Peyer's patch (tissue), 4 donors: ENCODE measurements at places on chromosomes 1 and 21.
A peak's percentile ranks its signal among the peaks of the same experiment; 100 is the strongest.

- no peaks in the 10 kb centered on the region for H3K36me3 ChIP-seq
- no peaks in the 10 kb centered on the region for H3K27me3 ChIP-seq
- H3K27ac ChIP-seq = peak overlapping the region; percentile 100
- peak overlapping the region; percentile 100 for H3K4me3 ChIP-seq
Observed at GRCh38 chr1:22053861-22054770, 1.6 kb downstream of the CDC42 start.

DNA sequence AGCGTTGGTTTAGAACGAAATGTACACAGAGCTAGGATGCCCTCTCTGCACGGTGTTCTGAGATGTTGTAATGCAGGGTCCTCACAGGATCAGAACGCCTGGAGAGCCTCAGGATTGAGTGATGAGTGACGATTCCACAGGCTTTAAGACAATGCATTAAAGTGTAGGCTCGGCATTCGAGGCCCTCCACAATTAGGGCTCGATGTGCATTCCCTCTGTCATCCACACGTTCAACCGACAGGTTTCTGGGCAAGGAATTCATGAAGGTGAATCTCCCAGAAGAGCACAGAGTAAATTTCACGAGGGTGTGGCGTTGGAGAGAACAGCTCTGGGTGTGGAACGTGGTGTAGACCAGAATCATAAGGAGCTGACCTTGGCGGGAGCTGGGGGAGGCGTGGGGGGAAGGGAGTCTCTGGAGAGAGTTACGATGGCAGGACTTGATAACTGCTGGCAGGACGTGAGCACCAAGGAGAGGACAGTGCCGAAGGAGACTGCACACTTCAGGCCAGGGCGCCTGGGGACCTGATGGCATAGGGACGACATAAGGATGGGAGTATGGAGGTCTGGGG is 51.0 kb upstream of the EFHD2 start:
- no peaks in the 10 kb centered on the region for H3K36me3 ChIP-seq
- no peak overlapping the region for H3K4me3 ChIP-seq
- H3K4me1 ChIP-seq = no peaks in the 10 kb centered on the region
- H3K27ac ChIP-seq = no peak overlapping the region
- no peak for DNase-seq

- no peaks in the 10 kb centered on the region for H3K27me3 ChIP-seq
- no peaks in the 10 kb centered on the region for H3K4me1 ChIP-seq
- H3K4me3 ChIP-seq = no peak overlapping the region
Observed at GRCh38 chr21:15567191-15567590, 162.6 kb upstream of the USP25 start.

DNA sequence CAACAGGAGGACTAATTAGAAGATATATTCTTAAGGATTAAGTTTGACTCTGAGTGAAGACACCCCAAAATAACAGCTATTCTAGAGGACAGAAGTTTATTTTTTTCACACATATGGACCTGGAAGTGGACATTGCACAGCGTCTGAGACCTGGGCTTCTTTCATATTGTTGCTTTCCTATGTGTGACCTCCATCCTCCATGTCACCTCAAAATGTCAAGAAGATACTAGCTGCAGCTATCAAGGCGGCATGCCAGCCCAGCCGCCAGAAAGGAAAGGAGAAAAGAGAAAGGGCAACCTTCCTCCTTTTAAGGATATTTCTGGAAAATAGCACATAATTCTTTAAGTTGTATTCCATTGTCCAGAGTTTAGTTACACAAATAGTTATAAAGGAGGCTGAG is 220.4 kb downstream of the PATJ start:
- no peak overlapping the region for H3K27ac ChIP-seq
- DNase-seq = no peak
- no peaks in the 10 kb centered on the region for H3K36me3 ChIP-seq

DNA sequence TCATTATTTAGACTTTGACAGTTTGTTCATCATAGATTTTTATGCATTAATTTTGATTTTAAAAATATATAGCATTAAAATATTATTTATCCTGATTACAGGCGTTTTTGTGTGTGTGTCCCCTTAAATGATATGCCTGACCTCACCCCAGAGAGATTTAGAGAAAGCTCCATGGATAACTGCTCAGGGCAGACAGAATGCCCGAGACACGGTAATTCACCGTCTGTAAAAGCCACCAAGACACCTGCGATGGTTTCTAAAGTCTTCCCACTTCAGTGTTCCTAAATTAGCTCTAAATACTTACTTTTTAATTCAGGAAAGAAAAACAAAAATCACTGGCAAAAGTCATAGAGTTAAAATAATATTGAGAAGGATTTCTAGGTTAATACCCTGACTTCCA is 350.6 kb upstream of the RUNX1 start:
- no peak overlapping the region for H3K27ac ChIP-seq
- H3K4me1 ChIP-seq = no peaks in the 10 kb centered on the region

GRCh38 chr1:109517337-109517736 is 7.8 kb upstream of the AMIGO1 start:
- H3K27ac ChIP-seq = peak overlapping the region; percentile 13
- no peak for DNase-seq
- no peaks in the 10 kb centered on the region for H3K36me3 ChIP-seq
- no peak overlapping the region for H3K4me3 ChIP-seq

- H3K27me3 ChIP-seq = no peaks in the 10 kb centered on the region
- H3K4me3 ChIP-seq = no peak overlapping the region
- H3K36me3 ChIP-seq = no peaks in the 10 kb centered on the region
- no peaks in the 10 kb centered on the region for H3K4me1 ChIP-seq
- H3K27ac ChIP-seq = no peak overlapping the region
- DNase-seq = peak; percentile 67
Observed at GRCh38 chr1:157490467-157491165, 61.7 kb downstream of the FCRL5 start.

- DNase-seq = no peak
- no peaks in the 10 kb centered on the region for H3K27me3 ChIP-seq
- no peak overlapping the region for H3K4me3 ChIP-seq
Observed at GRCh38 chr1:222950892-222951291, 136.1 kb downstream of the DISP1 start.

DNA sequence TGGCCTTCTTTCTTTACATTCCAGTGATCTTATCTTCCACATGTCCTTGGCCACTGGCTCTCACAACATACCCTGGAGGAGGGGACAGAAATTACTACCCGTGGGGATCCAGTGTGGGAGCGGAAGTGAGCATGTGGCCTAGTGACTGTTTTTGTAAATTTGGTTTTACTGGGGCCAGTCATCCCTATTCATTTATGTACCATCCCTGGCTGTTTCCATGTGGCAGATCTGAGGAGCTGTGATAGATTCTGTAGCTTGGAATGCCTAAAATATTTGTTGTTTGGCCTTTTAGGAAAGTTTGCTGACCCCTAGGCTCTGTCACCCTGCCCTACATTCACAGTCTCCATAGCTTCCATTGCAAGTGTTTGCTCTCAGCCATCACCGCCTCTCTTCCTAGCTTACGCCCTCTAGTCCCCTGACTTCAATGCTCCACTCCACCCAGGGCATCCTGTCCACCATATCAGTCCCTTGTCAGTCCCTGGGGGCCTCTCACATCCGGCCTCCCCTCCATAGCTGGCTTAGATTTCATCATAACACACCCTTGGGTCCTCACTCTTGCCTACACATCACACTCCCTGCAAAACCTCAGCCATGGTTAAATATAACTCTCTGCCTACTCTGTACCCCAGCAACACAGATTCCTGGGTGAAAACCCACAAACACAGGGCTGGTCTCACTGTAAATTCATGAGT is 25.8 kb downstream of the DHCR24 start:
- no peaks in the 10 kb centered on the region for H3K27me3 ChIP-seq
- no peak overlapping the region for H3K4me3 ChIP-seq
- peaks cover 48% of the 10 kb centered on the region for H3K36me3 ChIP-seq
- no peaks in the 10 kb centered on the region for H3K4me1 ChIP-seq
- no peak overlapping the region for H3K27ac ChIP-seq

GRCh38 chr1:230972855-230973271 is 5.8 kb downstream of the TTC13 start:
- H3K36me3 ChIP-seq = no peaks in the 10 kb centered on the region
- H3K27me3 ChIP-seq = no peaks in the 10 kb centered on the region
- DNase-seq = peak; percentile 58
- H3K4me3 ChIP-seq = no peak overlapping the region

GRCh38 chr1:39098546-39099250 is 72.5 kb downstream of the NDUFS5 start:
- H3K4me3 ChIP-seq = no peak overlapping the region
- H3K27me3 ChIP-seq = no peaks in the 10 kb centered on the region
- no peaks in the 10 kb centered on the region for H3K4me1 ChIP-seq
- H3K36me3 ChIP-seq = no peaks in the 10 kb centered on the region

GRCh38 chr1:182845379-182845778 is 6.2 kb downstream of the DHX9 start:
- H3K4me3 ChIP-seq = no peak overlapping the region
- peaks cover 17% of the 10 kb centered on the region for H3K4me1 ChIP-seq
- DNase-seq = no peak
- H3K27me3 ChIP-seq = no peaks in the 10 kb centered on the region

DNA sequence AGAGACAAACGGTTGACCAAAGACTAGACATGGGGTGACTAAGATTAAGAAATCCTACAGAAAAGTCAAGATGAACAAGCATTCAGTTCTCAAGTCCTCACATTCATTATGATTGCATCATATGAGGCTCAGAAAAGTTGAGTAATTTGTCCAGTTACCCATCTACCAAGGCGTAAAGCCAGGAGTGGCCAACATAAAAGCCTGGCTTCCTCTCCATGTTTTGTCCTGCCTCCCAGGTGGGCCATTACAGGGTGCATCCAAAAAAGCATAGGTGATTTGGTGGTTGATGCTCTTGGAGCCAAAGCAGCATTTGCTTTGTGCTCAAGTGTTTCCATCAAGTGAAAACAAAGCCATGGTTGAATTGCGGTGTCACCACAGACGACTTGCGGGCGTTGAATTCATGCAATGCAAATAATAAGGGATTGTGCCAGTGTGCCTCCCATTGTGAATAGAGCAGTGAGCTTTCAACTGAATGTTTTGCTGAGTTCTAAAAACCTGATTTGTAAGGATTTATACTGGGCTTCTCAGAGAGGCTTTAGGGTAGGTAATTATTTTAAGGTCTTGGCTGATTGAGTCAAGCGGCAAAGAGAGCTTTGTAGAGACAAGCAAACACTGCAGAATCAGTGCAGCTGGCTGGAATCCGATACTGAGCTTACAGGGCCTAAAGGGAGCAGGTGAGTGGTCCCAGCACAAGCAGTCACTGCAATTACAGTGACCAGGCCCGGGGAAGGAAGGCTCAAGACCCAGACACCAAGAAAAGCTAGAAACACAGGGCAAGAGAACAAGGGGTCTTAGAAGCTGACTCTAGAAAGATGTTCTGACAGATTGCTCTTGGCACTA is 54.1 kb downstream of the KCNJ15 start:
- H3K36me3 ChIP-seq = no peaks in the 10 kb centered on the region
- no peaks in the 10 kb centered on the region for H3K4me1 ChIP-seq

GRCh38 chr1:25117233-25117823 is 115.0 kb downstream of the SYF2 start:
- peak; percentile 71 for DNase-seq
- no peaks in the 10 kb centered on the region for H3K27me3 ChIP-seq
- no peak overlapping the region for H3K27ac ChIP-seq

DNA sequence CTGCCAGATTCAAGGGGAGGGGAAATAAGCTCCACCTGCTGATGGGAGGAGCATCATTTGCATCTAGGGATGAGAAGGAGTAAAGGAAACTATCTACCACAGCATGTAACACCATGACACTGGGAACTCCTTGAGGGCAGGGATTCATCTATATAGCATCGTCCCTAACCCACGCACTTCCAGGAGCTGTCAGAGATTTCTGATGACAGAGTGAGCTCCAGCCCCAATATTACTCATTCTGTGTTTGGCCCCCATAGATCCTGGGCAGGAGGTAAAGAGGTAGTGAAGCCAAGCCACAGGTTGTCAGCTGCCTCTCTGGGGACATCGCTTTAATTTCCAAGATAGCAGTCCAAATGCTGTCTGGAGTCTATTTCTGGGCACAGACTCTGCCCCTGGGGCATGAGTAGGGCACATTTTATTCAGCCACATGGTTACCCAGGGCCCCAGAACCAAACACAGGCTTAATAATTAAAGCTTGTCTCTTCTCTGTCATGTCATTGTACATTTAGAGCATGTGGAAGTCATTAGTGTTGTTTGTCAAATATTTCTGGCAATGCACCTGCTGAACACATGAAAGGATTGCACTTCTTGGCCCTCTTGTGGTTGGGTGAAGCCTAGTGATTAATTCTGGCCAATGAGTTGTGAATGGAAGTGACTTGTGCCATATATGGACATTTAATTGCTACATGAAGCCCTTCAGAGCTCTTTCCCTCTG is 105.9 kb upstream of the POU3F1 start:
- H3K4me1 ChIP-seq = no peaks in the 10 kb centered on the region
- no peak for DNase-seq
- no peaks in the 10 kb centered on the region for H3K36me3 ChIP-seq
- no peaks in the 10 kb centered on the region for H3K27me3 ChIP-seq

GRCh38 chr1:77375541-77375940 is 93.7 kb downstream of the AK5 start:
- no peak for DNase-seq
- no peak overlapping the region for H3K27ac ChIP-seq
- no peaks in the 10 kb centered on the region for H3K27me3 ChIP-seq
- no peaks in the 10 kb centered on the region for H3K4me1 ChIP-seq
- no peaks in the 10 kb centered on the region for H3K36me3 ChIP-seq
- H3K4me3 ChIP-seq = no peak overlapping the region

DNA sequence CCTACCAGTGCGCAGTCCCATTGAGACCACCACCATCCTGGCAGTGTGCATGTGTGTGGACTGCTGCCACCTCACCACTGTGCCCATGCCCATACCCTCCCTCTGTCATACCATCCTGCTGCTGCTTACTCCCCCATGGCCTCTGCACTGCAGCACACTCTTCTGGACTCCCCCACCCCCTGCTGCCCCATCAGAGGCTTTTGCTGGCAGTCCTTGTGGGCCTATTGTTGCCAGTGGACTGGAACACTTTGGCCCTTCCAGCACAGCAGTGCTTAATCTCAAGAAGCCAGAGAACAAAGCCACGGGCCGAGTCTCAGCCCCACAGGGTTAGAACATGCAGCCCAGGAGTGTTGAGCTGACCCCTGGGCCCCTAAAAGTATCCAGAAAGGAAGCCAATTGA is 41.9 kb upstream of the IVNS1ABP start:
- H3K36me3 ChIP-seq = no peaks in the 10 kb centered on the region
- no peaks in the 10 kb centered on the region for H3K4me1 ChIP-seq
- no peak overlapping the region for H3K4me3 ChIP-seq
- DNase-seq = no peak
- H3K27ac ChIP-seq = no peak overlapping the region

- no peak overlapping the region for H3K4me3 ChIP-seq
- H3K27me3 ChIP-seq = no peaks in the 10 kb centered on the region
- no peaks in the 10 kb centered on the region for H3K36me3 ChIP-seq
- no peaks in the 10 kb centered on the region for H3K4me1 ChIP-seq
- no peak for DNase-seq
Observed at GRCh38 chr1:27070390-27071048, 57.9 kb upstream of the TENT5B start.

DNA sequence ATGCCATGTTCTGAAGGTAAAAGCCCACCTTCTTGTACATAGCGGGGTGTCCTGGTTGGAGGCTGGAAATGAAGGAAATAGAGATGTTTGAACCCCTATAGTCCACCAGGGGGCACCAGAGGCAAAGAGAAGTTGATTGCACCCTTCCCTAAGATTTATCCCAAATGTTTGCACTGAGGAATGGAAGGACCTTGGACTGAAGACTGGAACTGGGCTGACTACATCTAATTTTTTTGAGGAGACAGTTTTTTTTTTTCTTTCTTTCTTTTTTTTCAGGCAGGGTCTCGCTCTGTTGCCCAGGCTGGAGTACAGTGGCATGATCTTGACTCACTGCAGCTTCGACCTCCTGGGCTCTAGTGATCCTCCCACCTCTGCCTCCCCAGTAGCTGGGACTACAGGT is 55.3 kb upstream of the EIF4G3 start:
- no peaks in the 10 kb centered on the region for H3K36me3 ChIP-seq
- H3K4me1 ChIP-seq = no peaks in the 10 kb centered on the region
- H3K27me3 ChIP-seq = no peaks in the 10 kb centered on the region
- H3K27ac ChIP-seq = no peak overlapping the region
- peak; percentile 66 for DNase-seq
